ENCODE measurements at places on chromosomes 3 and 15.

GRCh38 chr3:154598166-154598565 is 168.2 kb upstream of the GPR149 start:
- DNase-seq, result no peak

DNA sequence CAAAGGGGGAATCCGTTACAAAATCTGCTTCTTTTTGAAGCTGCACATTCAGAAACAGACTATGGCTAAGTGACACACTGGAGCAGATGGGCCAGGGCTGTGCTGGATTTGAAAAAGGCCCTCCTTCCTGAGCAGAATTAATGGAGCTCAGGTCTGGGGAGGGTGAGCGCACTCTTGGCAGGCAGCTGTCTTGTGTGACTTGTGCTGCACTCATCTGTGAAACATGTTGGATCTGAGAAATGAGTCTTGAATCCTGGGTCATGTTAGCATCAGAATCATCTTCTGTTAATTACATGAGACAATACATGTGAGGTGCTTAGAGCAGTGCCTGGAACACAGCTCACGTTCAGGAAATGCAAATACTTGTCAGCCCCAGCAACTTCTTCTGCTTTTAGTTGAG is 219.6 kb downstream of the THSD4 start:
- DNase-seq, result no peak

DNA sequence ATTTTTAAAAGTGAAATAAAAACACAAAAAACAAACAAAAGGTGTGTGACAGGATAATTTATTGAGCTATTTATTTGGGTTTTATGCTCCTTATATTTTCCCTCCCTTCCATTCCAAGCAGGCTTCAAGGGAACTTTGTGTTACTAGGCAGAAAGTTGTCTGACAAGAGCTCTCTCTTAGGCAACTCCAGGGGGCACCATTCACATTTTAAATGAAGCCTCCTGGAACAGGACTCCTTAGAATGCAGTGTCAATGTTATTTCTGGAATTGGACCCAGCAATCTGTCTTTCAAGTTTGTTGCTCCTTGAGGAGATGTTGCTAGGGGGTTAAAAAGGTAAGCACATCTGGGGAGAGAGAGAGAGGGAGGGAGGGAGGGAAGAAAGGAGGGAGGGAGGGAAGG is 5.4 kb upstream of the RFX7 start:
- DNase-seq, result no peak

DNA sequence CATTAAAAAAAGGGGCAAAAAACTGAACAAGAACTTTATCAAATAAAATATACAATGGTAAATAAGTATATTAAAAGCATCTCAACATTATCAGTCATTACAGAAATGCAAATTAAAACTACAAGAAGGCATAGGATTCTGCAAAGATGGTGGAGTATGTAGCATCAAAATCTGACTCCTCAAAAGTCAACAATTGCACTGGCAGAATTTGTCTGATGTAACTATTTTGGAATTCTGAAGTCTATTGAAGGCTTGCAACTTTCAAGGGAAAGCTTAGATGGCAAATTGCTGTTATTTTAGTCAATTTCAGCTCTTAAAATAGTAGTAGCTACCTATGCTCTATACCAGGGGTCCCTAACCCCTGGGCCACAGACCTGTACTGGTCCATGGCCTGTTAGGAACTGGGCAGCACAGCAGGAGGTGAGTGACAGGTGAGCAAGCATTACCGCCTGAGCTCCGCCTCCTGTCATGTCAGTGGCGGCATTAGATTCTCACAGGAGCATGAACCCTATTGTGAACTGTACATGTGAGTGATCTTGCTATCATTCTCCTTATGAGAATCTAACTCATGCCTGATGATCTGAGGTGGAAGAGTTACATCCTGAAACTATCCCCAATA is 107.6 kb downstream of the TGFBR2 start:
- no peak for DNase-seq

DNA sequence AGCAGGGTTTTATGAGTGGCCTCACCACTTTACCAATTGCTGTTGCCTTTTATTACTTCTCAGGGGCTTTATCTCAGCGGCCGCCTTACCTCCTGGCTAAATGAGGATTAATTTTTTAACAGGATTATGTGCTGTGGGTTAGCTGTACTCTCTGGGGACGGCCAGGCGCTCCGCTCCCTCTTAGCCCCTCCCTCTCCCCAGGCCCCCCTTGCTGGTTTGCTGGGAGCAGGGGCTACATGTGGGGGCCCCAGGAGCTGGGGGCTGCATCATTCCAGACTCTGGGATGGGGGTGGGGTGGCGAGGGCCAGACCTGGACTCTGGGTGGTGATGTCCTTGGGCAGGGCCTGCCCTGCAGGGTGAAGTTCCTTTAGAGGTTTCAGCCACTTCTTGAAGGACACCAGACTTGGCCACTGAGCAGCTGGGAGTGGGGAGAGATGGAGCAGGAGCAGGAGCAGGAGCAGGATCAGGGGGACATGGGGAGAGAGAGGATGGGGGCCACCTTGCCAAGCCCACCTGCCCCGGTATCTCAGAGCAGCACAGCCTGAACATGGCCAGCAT is 196.1 kb downstream of the GOLGA6L6 start:
- no peak for DNase-seq

- no peak for DNase-seq
These were observed 229.0 kb upstream of the HES1 start for GRCh38 chr3:193906849-193907410.

Measured in stimulated activated CD8-positive, alpha-beta memory T cell treated with anti-CD3 and anti-CD28 coated beads, Interleukin-4, amount 100 ng/mL, for 4 hours (primary cell).